ENCODE measurements at places on chromosomes 1 and 21. TPM values are rescaled to one million over a fixed set of nuclear protein-coding genes. Genes with fewer than 3 reads are reported as not detected.

GRCh38 chr1:2194319-2194897 lies at the start of gene FAAP20:
Gene FAAP20 (minus strand): TSS chr1:2194772. CDS start chr1:2194749, 23 bp downstream.
- no peaks in the 10 kb centered on the region for H3K27me3 ChIP-seq
- peak within 1 kb of the TSS; percentile 97 for H3K27ac ChIP-seq
- H3K36me3 ChIP-seq, result no peaks in the 10 kb centered on the region
- peak within 1 kb of the TSS; percentile 74 for H3K4me3 ChIP-seq

DNA sequence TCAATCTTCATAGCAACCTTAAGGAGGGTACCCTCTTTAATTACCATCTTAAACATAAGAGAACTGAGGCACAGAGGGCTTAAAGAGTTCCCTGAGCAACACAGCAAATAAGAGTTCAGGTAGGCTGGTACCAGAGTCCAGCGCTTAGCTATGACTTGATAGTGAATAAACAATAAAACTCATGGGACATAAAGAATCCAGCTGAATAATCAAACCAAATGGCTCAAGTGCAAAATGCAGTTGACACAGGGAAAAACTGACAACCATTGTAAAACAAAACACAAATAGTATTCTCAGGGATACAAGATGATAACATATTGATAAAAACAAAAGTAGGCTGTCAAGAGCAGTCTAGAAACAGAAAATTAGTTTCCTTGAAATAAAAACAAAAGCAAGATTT lies 176.9 kb upstream of the HMGB4 start:
- no peaks in the 10 kb centered on the region for H3K27me3 ChIP-seq
- no peak overlapping the region for H3K27ac ChIP-seq
- H3K36me3 ChIP-seq, result no peaks in the 10 kb centered on the region
- no peak overlapping the region for H3K4me3 ChIP-seq
- no peak for DNase-seq

The RYR2 gene
- 22.4 TPM for total RNA-seq

GRCh38 chr1:13700521-13701270 lies 708 bp downstream of the PRDM2 start:
- no peaks in the 10 kb centered on the region for H3K27me3 ChIP-seq
- H3K4me1 ChIP-seq, result peaks cover 2% of the 10 kb centered on the region
- DNase-seq, result no peak
- peak overlapping the region; percentile 95 for H3K27ac ChIP-seq

The FAM167B gene
- total RNA-seq, result 0.71 TPM

DNA sequence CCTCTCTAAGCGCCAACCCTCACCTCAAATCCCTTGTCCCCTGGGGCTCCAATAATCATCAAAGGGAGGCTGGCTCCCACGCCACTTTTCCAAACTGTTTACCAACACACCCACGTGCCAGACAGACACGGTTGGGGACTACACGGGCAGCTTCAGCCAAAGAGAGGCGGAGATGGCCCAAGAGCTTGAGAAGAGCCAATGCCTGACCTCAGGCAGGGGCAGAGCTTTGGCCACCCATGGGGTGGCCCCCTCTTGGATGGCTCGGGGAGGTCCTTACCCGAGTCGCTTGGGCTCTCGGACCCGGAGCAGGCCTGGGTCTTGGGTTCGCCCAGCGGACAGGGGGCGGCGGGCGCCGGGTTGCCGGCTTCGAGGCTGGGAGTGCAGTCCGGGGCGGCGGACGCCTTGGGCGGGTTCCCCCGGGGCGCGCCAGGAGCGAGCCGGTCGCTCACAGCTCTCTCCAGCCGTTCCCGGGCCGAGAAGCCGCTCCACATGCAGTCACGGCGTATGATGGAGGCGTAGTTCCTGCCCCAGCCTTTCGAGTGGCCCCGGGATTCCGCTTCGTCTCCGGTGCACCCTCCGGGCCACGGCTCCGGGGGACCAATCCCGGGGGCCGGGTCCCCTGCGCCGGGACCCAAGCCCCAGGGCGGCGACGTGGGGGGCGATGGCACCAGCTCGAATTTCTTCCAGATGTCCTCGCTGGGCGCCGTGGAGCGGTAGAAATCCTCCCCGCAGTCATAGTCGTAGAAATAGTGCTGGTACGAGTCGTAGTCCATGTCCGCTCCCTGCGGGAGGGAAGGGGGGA lies 854 bp downstream of the MYCL start:
- H3K27ac ChIP-seq, result peak overlapping the region; percentile 39
- H3K36me3 ChIP-seq, result no peaks in the 10 kb centered on the region
- peaks cover 19% of the 10 kb centered on the region for H3K4me1 ChIP-seq
- DNase-seq, result no peak

DNA sequence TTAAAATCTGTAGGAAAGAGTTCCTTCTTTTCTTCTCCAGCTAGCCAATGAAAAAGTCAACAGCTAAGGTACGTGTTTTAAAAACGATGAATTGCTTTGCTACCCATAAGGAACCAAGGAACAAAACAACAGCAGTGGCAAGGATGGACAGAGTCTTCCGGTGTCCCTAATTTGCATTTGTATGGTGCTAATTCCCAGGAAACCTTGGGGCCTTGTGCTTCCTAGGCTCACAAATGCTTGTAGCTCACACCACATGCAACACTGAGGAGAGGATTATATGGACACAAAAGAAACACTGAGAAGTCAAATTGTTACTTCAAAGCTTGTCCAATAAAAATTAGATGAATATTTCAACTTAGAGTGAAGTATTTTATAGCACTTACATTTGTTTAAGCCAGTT lies 1.8 kb upstream of the PGBD5 start:
- no peak overlapping the region for H3K27ac ChIP-seq
- H3K36me3 ChIP-seq, result no peaks in the 10 kb centered on the region
- DNase-seq, result no peak
- no peak overlapping the region for H3K4me3 ChIP-seq

GRCh38 chr1:66575739-66576138 lies 41.8 kb downstream of the SGIP1 start:
- H3K4me1 ChIP-seq, result no peaks in the 10 kb centered on the region
- DNase-seq, result peak; percentile 67
- H3K27me3 ChIP-seq, result no peaks in the 10 kb centered on the region
- H3K36me3 ChIP-seq, result no peaks in the 10 kb centered on the region

DNA sequence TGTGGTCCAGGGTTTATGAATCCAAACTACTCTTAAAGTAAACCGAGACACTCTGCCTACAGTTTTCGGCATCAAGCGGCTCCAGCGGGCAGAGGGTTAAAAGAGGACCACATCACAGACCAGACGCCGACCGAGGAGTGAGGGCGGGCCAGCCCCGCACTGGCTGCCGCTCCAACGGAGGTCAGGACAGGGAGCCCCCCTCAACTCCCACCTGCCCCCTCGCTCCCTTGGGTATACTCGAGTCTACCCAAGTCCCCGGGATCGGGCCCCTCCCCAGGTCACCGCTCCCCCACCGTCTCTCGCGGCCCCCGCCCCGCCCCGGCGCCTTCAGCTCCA lies 312 bp downstream of the ARNT start:
- H3K27ac ChIP-seq, result peak overlapping the region; percentile 100
- no peak for DNase-seq
- H3K4me1 ChIP-seq, result no peaks in the 10 kb centered on the region
- no peaks in the 10 kb centered on the region for H3K27me3 ChIP-seq
- H3K4me3 ChIP-seq, result peak overlapping the region; percentile 71

DNA sequence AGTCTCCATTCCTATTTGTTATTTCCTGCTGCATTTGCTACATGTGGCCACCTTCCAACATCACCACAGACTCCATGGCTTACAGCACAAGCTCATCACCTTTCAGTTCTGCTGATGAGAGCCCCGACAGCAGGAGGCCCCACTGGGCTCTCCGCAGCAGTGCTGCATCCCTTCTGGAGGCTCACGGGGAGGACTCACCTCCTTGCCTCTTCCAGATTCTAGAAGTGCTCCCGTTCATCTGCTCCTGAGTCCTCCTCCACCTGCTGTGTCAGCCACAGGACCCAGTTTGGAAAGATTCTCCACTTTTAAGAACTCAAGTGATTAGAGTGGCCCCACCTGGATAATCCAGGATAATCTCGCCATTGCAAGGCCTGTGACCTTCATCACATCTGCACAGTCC lies 167.6 kb downstream of the PCBP3 start:
- no peak overlapping the region for H3K27ac ChIP-seq
- no peak overlapping the region for H3K4me3 ChIP-seq
- H3K27me3 ChIP-seq, result no peaks in the 10 kb centered on the region
- no peaks in the 10 kb centered on the region for H3K4me1 ChIP-seq
- no peaks in the 10 kb centered on the region for H3K36me3 ChIP-seq
- no peak for DNase-seq

DNA sequence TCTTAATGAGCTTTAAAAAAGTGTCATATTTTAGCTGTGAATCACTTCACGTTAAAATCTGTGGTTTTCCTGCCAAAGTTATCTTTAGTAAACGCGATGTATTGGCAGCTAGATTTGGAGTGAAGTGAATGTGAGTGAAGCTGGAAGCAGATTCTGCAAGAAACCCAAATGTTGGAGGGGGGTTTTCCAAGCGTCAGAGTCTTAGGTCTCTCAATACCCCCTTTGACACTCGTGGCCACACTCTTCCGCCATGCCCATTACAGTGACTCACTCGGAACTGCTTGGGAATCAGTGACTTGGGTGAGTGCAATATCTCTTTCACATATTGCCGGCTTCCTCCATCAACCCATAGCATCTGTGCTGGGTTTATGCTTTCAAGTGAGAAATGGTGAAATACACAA lies 17.5 kb downstream of the B3GALT5 start:
- H3K27me3 ChIP-seq, result no peaks in the 10 kb centered on the region
- DNase-seq, result no peak
- no peak overlapping the region for H3K27ac ChIP-seq
- no peaks in the 10 kb centered on the region for H3K36me3 ChIP-seq

GRCh38 chr1:204630132-204630905 lies 55.2 kb downstream of the LRRN2 start:
- no peak overlapping the region for H3K27ac ChIP-seq
- no peak for DNase-seq
- H3K27me3 ChIP-seq, result no peaks in the 10 kb centered on the region
- H3K4me1 ChIP-seq, result no peaks in the 10 kb centered on the region

DNA sequence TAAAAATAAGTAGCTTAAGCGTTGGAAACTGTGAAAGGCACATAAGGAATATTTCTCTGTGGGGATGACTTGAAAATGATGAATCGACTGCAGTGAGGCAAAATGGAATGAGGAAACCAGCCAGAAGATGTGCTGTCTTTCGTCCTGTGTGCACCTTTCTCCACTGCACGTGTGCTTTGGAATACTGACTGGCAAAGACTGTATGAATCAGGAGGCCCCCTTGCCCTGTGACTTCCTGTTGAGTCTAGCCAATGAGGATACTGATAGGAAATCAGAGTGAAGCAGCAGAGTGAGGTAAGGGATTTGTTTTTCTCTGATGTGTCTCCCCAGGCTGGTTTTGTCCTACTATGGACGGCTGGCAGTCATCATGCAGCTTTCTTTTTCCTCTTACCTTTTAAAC lies 118.2 kb upstream of the ADGRL4 start:
- no peak for DNase-seq
- no peaks in the 10 kb centered on the region for H3K36me3 ChIP-seq
- H3K27me3 ChIP-seq, result no peaks in the 10 kb centered on the region
- no peak overlapping the region for H3K4me3 ChIP-seq
- no peak overlapping the region for H3K27ac ChIP-seq

DNA sequence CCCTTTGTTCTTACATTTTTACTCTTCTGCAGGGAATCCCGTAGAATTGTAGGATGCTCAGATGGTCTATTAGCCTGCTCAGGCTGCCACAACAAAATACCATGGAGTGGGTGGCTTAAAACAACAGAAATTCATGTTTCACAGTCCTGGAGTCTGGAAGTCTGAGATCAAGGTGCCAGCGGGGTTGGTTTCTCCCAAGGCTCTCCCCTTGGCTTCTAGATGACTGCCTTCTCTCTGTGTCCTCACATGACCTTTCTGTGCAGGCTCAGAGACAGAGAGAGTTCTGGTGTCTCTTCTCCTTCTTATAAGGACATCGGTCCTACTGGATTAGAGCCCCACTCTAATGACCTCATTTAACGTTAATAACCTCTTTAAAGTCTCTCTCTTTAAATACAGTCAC lies 41.7 kb downstream of the HUNK start:
- H3K27ac ChIP-seq, result no peak overlapping the region
- no peak overlapping the region for H3K4me3 ChIP-seq
- no peak for DNase-seq
- H3K36me3 ChIP-seq, result no peaks in the 10 kb centered on the region
- H3K27me3 ChIP-seq, result no peaks in the 10 kb centered on the region
- H3K4me1 ChIP-seq, result no peaks in the 10 kb centered on the region

- H3K4me3 ChIP-seq, result peak overlapping the region; percentile 79
- DNase-seq, result no peak
- H3K27ac ChIP-seq, result peak overlapping the region; percentile 95
- H3K27me3 ChIP-seq, result no peaks in the 10 kb centered on the region
- peaks cover under 1% of the 10 kb centered on the region for H3K36me3 ChIP-seq
- H3K4me1 ChIP-seq, result peaks cover 12% of the 10 kb centered on the region
These were observed 831 bp downstream of the TIPRL start for GRCh38 chr1:168179438-168180147.

The SEMA4A gene
- 1.6 TPM for total RNA-seq

GRCh38 chr1:79792219-79792930 lies 785.8 kb upstream of the ADGRL4 start:
- H3K36me3 ChIP-seq, result no peaks in the 10 kb centered on the region
- DNase-seq, result no peak
- no peak overlapping the region for H3K27ac ChIP-seq
- no peaks in the 10 kb centered on the region for H3K4me1 ChIP-seq

DNA sequence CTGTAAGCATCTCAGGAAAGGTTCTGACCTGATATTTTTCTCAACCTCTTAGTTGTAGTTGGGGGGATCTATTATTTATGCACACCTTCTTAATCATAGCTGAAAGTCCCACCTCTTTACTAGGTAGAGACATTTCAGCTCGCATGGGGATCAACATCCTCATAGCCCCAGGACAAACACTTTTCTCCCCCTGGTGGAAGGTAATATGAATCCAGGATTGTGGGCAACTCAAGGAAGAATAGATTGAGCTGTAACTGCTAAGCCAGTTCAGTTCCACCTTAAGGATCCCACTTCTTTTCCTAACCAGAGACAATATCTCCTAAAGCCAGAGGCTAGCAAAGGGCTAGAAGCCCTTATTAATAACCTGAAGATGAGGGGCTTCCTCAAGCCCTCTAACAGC lies 25.4 kb upstream of the SMYD3 start:
- no peaks in the 10 kb centered on the region for H3K27me3 ChIP-seq
- H3K4me1 ChIP-seq, result no peaks in the 10 kb centered on the region
- no peak for DNase-seq
- H3K4me3 ChIP-seq, result no peak overlapping the region
- no peaks in the 10 kb centered on the region for H3K36me3 ChIP-seq

- H3K4me1 ChIP-seq, result no peaks in the 10 kb centered on the region
- no peak for DNase-seq
These were observed 34.7 kb upstream of the RIPK4 start for GRCh38 chr21:41801321-41802197.

All from sigmoid colon (tissue), 7 donors.